Stimulated activated CD4-positive, alpha-beta T cell treated with anti-CD3 and anti-CD28 coated beads, Interleukin-2, amount 100 ng/mL, for 4 hours (primary cell): ENCODE measurements at places on chromosomes 11 and 22.

GRCh38 chr11:133821776-133822175 is 23.5 kb downstream of the SPATA19 start:
- no peak for DNase-seq

DNA sequence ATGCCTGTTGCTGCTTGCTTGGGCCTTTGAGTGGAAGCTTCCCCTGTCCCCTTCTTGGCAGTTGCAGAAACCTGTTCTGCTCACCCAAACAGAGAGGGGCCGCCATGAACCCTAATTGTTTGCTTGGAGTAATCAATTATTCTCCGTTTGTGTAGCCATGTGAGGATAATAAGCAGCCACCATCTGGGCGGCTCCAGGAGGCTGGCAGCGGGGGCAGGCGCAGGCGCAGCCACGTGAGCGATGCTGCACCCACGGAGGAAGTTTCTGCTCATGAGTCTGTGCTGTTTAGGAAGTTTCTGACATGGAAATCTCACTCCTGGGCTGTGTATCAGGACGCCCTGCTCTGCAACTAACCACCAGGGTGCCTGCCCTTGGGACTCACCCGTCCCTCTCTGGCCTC is 90.1 kb downstream of the MPPED1 start:
- no peak for DNase-seq

DNA sequence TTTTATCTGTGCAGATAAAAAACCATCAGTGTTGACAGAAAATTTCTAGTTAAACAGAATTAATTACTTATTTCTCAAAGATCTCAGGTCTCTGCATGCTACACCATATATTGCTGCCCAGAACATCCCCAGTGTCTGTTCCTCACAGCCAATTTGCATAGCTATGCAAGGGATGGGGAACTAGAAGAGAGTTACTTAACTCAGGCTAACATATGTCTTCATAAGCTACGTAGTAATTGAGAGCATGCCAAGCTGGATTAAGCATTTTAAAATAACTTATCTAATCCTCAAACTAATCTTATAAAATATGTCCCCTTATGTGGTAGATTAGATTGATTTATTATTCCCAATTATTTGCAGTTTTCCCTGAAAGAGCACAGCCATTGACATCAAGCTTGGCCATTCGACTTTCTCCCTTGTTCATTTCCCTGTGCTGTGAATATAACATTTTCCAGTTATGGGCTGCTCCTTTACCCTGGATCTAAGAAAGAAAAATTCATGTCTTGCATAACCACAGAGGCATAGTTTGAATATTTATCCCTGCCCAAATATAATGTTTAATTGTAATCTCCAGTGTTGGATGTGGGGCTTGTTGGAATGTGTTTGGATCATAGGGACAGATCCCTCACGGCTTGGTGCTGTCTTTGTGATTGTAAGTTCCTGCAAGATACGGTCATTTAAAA is 69.1 kb downstream of the C11orf87 start:
- no peak for DNase-seq

- no peak for DNase-seq
Observed at GRCh38 chr22:36955691-36956090, 42.3 kb downstream of the CSF2RB start.

DNA sequence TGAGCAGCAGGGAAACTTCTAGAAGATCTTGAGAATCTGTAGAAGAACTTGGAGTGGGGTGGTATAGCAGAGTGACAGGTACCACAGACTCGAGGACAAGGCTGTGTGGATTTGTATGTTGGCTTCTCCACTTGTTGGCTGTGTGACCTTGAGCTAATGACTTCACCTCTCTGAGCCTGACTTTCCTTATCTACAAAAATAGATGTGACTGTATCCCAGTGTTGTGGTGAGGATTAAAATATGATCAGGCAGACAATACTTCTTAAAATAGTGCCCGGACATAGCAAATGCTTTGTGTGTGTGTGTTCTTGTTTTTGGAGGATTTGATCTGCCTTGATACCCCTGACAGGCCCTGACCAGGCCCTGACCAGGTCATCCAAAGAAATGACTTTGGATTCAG is 40.8 kb downstream of the MYO18B start:
- DNase-seq = no peak

DNA sequence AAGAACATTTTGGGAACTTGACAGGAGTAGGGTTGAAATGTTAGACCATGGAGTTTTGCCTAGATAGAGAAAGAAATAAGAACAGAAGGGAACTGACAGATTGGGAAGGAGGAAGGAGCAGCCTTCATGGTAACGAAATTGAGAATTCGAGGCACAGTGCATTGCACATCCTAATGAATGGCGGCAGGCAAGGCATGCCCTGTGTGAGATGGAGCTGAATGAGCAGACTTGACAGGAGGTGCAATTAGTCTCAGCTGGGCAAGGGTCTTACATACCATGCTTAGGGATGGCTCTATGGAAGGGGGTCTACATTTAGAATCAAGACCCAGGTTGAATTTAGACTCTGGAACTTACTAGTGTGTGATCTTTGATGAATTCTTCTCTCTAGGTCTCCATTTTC is 25.0 kb upstream of the NTM start:
- DNase-seq = no peak

- no peak for DNase-seq
Observed at GRCh38 chr11:76598426-76598839, 72.1 kb downstream of the LRRC32 start.
